Peyer's patch (tissue), 4 donors: ENCODE measurements at places on chromosomes 12 and 14. TPM values are rescaled to one million over a fixed set of nuclear protein-coding genes. Genes with fewer than 3 reads are reported as not detected.

OR11H12 gene
- total RNA-seq: not detected

RAB2B gene
- total RNA-seq: 22.4 TPM

KRT2 gene
- 2.5 TPM for total RNA-seq

ACSM4 gene
- total RNA-seq: not detected

AMN gene
- 89.1 TPM for total RNA-seq

C12orf42 gene
- total RNA-seq: not detected

PPP4R4 gene
- total RNA-seq: not detected

STON2 gene
- 11.2 TPM for total RNA-seq

C14orf180 gene
- not detected for total RNA-seq

HEBP1 gene
- 196 TPM for total RNA-seq

SOAT2 gene
- total RNA-seq: 13.3 TPM

OTOGL gene
- total RNA-seq: 0.18 TPM

ANKS1B gene
- 10.7 TPM for total RNA-seq

MYO1H gene
- not detected for total RNA-seq

ACOT4 gene
- total RNA-seq: not detected

CABP1 gene
- total RNA-seq: 0.54 TPM

DNA sequence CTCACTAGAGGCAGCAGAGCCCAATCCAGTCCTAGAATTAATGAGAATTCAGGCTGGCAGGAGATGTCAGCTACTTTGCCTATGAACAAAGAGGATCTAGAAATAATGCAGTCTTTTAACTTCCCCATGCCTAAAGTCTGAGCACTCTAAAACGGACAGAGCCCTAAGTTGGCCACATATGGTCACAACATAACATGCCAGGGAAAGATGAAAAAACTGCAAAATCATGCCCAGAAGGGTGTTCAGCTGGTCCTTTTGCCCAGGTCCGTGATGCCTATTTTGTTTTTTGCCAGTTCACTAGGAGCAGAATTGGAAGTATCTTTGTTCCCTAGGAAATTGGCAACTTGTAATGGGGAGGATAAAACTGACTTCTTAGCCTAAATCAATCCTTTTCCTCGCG lies 20.3 kb upstream of the LMNTD1 start:
- no peaks in the 10 kb centered on the region for H3K27me3 ChIP-seq
- DNase-seq: no peak
- no peak overlapping the region for H3K27ac ChIP-seq

GRCh38 chr14:92670643-92671366 lies 77.6 kb downstream of the LGMN start:
- no peak for DNase-seq
- no peak overlapping the region for H3K4me3 ChIP-seq
- no peaks in the 10 kb centered on the region for H3K27me3 ChIP-seq
- no peak overlapping the region for H3K27ac ChIP-seq

GRCh38 chr14:53408175-53408879 lies 255.2 kb upstream of the DDHD1 start:
- no peaks in the 10 kb centered on the region for H3K36me3 ChIP-seq
- no peak for DNase-seq
- H3K4me3 ChIP-seq: no peak overlapping the region
- H3K27ac ChIP-seq: no peak overlapping the region
- no peaks in the 10 kb centered on the region for H3K27me3 ChIP-seq

DNA sequence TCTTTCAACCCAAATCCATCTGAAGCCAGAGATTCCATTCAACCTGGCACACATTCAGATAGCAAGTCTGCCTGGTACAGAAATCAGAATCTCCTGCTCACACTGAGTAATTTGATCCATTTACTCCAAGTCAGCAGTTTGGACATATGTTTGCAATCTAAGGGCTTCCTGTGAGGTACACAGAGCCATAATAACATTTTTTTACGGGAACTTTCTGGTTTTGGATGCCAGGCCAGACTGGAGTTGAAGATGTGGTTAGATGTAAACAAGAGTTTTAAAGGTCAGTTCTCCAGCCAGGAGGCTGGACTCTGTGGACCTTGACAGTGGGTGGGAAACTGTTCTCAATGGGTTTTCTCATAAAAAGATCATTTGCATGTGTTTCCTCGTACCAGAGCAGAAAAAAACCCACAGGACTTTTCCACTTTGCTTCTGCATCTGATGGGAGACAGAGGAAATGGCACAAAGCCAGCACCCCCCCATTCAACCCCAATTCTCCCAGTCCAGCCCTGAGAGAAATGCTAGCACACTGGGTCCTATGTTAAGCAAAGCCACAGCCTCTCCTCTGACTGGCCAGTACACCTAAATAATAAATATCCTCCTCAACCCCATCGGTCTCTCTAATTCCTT lies 17.7 kb upstream of the TSPAN11 start:
- H3K36me3 ChIP-seq: no peaks in the 10 kb centered on the region
- H3K27ac ChIP-seq: no peak overlapping the region
- H3K4me3 ChIP-seq: no peak overlapping the region
- H3K27me3 ChIP-seq: no peaks in the 10 kb centered on the region

GRCh38 chr12:101967506-101967905 lies 90.1 kb downstream of the DRAM1 start:
- no peaks in the 10 kb centered on the region for H3K27me3 ChIP-seq
- no peaks in the 10 kb centered on the region for H3K4me1 ChIP-seq
- H3K4me3 ChIP-seq: no peak overlapping the region
- H3K36me3 ChIP-seq: no peaks in the 10 kb centered on the region
- no peak for DNase-seq
- H3K27ac ChIP-seq: no peak overlapping the region

DNA sequence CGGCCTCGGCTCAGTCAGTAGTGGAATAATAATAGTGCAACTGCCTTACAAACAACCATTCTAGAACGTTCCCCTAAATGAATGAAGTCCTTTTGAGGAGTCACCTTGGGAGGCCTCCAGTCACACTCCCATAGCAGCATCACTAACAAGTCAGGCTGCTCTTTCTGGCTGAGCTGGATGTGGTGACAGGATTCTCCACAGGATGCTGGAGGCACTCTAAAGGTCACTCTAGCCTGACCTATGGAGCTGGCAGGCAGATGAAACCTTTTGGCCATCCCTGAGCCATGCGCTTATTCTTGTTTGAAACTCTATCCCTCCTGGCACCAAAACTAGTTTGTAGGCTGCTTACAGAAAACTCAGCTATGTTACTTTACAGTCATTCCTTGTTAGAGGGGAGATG lies 17.9 kb upstream of the TFCP2 start:
- DNase-seq: no peak
- no peak overlapping the region for H3K4me3 ChIP-seq
- peaks cover 8% of the 10 kb centered on the region for H3K36me3 ChIP-seq
- H3K27ac ChIP-seq: no peak overlapping the region
- no peaks in the 10 kb centered on the region for H3K4me1 ChIP-seq
- H3K27me3 ChIP-seq: no peaks in the 10 kb centered on the region

GRCh38 chr14:31395572-31396205 lies 24.7 kb downstream of the HEATR5A start:
- DNase-seq: no peak
- H3K27ac ChIP-seq: no peak overlapping the region
- no peaks in the 10 kb centered on the region for H3K36me3 ChIP-seq
- no peaks in the 10 kb centered on the region for H3K4me1 ChIP-seq
- H3K4me3 ChIP-seq: no peak overlapping the region

- H3K27me3 ChIP-seq: no peaks in the 10 kb centered on the region
- H3K27ac ChIP-seq: no peak overlapping the region
- H3K4me1 ChIP-seq: no peaks in the 10 kb centered on the region
Observed at GRCh38 chr14:56221382-56222128, 103.3 kb downstream of the PELI2 start.

- H3K4me1 ChIP-seq: no peaks in the 10 kb centered on the region
- H3K4me3 ChIP-seq: no peak overlapping the region
- no peak overlapping the region for H3K27ac ChIP-seq
Observed at GRCh38 chr14:81208489-81208888, 12.3 kb downstream of the GTF2A1 start.

GRCh38 chr12:40515041-40515816 lies 177.0 kb upstream of the CNTN1 start:
- no peak overlapping the region for H3K27ac ChIP-seq
- H3K4me1 ChIP-seq: no peaks in the 10 kb centered on the region
- H3K36me3 ChIP-seq: no peaks in the 10 kb centered on the region
- DNase-seq: no peak
- no peaks in the 10 kb centered on the region for H3K27me3 ChIP-seq

DNA sequence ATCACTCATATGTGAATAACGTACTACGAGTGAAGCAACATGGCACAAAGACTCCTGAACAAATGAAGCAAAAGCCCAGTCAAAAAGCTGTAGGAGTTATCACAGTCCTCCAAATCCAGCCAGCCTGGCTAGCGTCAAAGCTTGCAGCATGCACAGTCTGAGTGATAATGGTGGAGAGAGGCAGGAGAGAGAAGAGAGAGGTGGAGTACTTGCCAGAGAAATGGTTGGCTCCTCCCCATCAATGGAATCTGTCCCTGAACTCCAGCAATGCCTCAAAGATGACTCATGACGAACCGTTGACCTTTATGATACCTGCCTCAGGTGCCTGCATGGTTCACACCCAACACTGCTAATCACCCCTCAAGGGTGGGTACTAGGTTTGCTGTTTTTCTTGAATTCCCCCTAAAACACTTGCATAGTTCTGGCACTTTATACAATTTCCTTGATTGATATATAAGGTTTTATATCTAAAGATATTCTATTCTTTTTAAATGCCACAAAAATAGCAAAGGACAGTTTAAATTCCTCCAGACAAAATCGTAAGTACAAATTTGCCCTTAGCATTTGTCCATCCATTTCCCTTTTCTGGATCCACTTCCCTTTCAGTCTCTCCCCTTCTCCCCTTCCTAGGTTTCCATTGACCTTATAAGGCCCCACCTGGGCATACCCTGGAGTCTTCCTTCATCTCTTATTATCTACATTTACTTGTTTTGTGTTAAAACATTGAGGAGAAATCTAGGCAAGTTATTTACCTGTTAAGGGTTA lies 10.2 kb downstream of the ARHGDIB start:
- DNase-seq: no peak
- peak overlapping the region; percentile 90 for H3K27ac ChIP-seq
- H3K4me1 ChIP-seq: peaks cover 11% of the 10 kb centered on the region
- H3K27me3 ChIP-seq: no peaks in the 10 kb centered on the region

GRCh38 chr12:110093631-110094311 lies 30.4 kb upstream of the IFT81 start:
- H3K27ac ChIP-seq: no peak overlapping the region
- no peaks in the 10 kb centered on the region for H3K4me1 ChIP-seq
- H3K36me3 ChIP-seq: no peaks in the 10 kb centered on the region

DNA sequence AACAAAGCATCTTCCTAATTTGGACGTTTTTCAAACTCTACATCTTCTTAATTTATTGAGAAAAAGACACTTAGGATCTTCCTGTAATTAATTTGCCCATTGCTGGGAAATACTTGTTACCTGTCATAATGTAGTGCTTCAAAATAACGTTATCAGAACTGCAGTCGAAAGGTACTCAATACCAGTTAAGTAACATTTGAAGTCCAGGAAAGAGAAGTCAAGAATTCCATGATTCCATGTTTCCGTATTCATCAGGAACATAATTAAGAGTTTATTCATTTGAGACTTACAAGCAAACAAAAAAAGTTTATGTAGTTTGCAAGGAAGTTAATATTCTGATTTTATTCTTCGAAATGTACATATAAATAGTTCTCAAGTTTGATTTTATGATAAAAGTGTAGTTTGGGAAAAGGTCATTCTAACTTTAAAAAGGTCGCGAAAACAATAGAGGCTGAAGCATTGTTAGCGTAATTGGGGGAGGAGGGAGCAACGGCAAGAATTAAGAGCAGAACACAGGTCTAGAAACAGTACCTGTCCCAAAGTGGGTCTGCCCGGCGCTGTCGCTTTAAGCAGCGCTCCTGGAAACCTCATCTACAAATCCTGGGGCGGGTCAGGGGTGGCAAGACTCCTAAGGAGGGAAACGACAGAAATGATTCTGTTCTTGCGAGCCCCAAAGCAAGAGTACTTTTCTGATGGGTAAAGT lies 1.2 kb upstream of the KCNMB4 start:
- H3K36me3 ChIP-seq: no peaks in the 10 kb centered on the region
- no peak for DNase-seq
- H3K4me3 ChIP-seq: peak overlapping the region; percentile 78
- H3K27me3 ChIP-seq: no peaks in the 10 kb centered on the region
- H3K27ac ChIP-seq: no peak overlapping the region

- peaks cover 15% of the 10 kb centered on the region for H3K4me1 ChIP-seq
- no peak overlapping the region for H3K27ac ChIP-seq
- H3K27me3 ChIP-seq: no peaks in the 10 kb centered on the region
- H3K4me3 ChIP-seq: no peak overlapping the region
Observed at GRCh38 chr12:47986291-47986660, 18.0 kb downstream of the COL2A1 start.

DNA sequence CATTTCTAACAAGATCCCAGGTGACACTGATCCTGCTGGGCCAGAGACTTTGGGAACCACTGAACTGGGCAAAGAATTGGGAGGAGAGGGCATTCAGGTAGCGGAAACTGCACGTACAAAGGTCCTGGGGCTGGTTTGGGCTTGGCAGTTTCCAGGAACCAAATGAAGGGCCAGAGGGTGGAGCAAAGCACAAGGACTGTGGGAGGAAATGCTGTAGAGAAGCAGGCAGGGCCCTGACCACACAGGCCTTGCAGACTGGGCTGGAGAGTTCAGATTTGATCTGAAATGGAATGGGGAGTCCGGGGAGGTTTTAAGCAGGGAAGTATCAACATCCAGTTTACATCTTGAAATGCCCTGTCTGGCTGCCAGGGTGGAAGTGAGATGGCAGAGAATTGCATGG lies 195.1 kb downstream of the PHETA1 start:
- no peaks in the 10 kb centered on the region for H3K36me3 ChIP-seq
- H3K4me1 ChIP-seq: no peaks in the 10 kb centered on the region
- no peak overlapping the region for H3K4me3 ChIP-seq
- no peak overlapping the region for H3K27ac ChIP-seq

- no peaks in the 10 kb centered on the region for H3K36me3 ChIP-seq
- no peak for DNase-seq
- no peaks in the 10 kb centered on the region for H3K27me3 ChIP-seq
- H3K4me1 ChIP-seq: no peaks in the 10 kb centered on the region
Observed at GRCh38 chr12:71430756-71431155, 8.8 kb upstream of the LGR5 start.

GRCh38 chr12:61011767-61012423 lies 1248.3 kb upstream of the USP15 start:
- H3K27ac ChIP-seq: no peak overlapping the region
- H3K4me3 ChIP-seq: no peak overlapping the region
- H3K36me3 ChIP-seq: no peaks in the 10 kb centered on the region

GRCh38 chr12:59698600-59698999 lies 102.8 kb downstream of the SLC16A7 start:
- no peak for DNase-seq
- H3K36me3 ChIP-seq: no peaks in the 10 kb centered on the region
- H3K4me3 ChIP-seq: no peak overlapping the region
- no peaks in the 10 kb centered on the region for H3K4me1 ChIP-seq
- no peak overlapping the region for H3K27ac ChIP-seq
- no peaks in the 10 kb centered on the region for H3K27me3 ChIP-seq

- no peaks in the 10 kb centered on the region for H3K27me3 ChIP-seq
- peak overlapping the region; percentile 92 for H3K4me3 ChIP-seq
- no peak for DNase-seq
- peak overlapping the region; percentile 89 for H3K27ac ChIP-seq
- H3K36me3 ChIP-seq: no peaks in the 10 kb centered on the region
Observed at GRCh38 chr12:131928080-131928710, 881 bp upstream of the PUS1 start.

GRCh38 chr14:73261075-73261474 lies 23.8 kb downstream of the PAPLN start:
- H3K4me1 ChIP-seq: no peaks in the 10 kb centered on the region
- no peak overlapping the region for H3K4me3 ChIP-seq
- H3K36me3 ChIP-seq: no peaks in the 10 kb centered on the region
- DNase-seq: no peak
- H3K27ac ChIP-seq: no peak overlapping the region

GRCh38 chr14:63793376-63793775 lies 59.4 kb upstream of the SYNE2 start:
- no peaks in the 10 kb centered on the region for H3K4me1 ChIP-seq
- no peak overlapping the region for H3K27ac ChIP-seq
- no peak overlapping the region for H3K4me3 ChIP-seq
